GM13977 (cell line): ENCODE measurements at places on chromosomes 12 and 14.

DNA sequence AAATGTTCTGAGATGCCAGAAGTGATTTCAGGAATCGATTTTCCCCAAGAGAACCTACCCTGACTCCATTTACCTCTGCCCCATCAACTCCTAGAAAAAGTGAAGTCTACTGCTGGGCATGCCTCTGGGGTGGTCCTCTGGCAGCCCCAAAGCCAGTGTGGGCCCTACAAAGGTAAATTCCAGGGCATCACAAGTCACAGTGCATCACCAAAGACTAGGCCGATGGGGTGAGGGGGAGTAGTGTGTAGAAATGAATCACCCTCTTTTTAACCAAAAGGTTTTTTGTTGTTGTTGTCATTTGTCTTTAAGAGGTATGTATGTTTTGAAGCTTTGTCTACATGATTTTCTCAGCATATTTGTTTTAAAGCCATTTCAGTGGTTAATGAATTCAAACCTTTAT is 46.4 kb upstream of the RTRAF start:
- no peak for DNase-seq

DNA sequence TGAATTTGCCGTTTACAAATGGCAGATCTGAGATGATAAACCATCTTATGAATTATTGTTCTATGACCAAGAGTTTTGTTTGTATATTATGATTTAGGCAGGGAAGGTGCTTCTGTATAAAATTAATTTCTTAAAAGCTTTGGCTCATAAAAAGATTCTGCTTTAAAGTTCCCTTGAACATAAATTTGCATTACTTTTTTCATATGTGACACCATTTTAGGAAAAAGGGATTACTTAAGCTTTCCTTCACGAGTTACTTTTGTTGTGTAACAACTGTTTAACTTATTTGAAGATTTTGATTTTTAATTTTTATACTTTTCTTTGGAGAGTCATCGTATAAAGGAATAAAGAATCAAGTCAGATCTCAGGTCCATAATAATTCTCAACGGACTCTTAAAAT is 3.3 kb downstream of the ETNK1 start:
- no peak for DNase-seq

DNA sequence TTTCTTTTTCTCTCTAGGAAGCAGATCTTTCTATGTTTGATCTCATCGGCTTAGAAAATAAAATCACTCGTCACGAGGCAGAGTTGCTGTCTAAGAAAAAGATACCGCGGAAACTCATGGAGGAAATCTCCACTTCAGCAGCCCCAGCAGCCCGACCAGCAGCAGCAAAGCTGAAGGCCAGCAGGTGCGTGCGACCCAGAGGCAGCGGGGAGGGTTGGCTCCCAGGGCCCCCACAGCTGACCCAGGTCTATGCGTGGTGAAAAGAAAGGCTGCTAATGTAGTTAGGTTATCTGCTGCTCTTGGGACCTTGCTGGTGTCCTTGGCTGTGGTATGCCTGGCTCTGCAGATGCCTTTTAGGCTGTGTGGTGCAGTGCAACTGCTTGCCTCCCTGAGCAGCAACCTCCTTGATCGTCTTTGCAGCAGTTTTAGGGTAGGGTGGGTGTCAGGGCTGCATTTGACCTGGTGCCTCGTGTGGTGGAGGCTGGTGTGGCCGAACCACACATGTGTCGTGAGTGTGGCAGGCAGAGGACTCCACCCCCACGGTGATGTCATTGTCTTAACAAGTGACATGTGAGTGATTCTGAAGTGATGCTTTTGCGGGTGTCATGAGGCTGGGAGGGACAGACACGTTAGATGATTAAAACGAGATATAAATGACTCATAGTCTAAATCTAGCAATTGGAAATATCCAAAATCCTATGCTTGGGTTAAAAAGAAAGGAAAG is 68.6 kb downstream of the EP400 start:
- no peak for DNase-seq

DNA sequence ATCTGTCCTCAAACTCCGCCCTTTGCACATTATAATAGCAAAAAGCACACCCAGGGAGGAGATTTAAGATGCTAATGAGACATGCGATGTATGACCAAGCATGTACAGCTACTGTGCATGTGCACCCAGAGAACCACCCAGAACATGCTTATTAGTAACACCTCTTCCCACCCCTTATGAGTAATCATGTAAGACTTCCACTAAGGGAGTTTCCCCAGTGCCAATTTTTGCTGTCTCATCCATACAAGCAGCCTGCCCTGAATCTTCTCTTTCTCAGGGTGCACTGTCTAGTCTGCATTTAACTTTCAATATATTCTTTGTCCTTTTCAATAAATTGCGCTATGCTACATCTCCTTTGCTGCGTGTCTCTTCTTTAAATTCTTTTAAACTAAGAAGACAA is 830.0 kb upstream of the NOVA1 start:
- no peak for DNase-seq

DNA sequence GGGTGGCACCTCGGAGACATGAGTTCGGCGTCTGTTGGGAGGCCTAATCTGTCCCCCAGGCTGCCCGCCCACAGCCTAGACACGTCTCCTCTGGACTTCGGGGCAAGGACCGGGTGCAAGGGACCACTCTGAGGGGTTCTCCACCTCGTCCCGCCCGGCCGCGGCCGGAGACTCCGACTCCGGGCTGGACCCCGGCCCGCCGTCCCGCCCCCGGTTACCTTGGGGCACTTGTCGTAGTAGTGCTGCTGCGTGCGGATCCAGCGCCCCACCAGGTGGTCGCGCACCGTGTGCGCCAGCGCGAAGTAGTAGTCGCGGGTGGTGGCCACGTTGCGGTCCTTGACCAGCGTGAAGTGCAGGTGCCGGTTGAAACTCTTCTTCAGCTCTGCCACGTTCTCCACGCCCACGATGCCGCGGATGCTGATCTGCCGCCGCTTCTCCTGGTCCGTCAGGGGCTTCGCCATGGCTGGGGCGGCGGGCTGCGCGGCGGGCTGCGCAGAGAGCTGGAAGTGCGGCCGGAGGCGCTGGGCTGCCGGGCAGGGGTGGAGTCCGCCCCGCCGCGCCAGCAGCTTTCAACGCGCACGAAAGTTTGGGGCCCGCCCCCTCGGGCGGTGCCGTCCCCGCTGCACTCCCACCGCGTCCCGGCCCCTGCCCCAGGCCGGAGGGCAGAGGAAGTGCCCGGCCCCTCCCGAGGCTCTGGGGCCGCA is at the start of gene PYGL:
Gene PYGL, minus strand, starts transcription at position 541 of the 704 bp plus-strand sequence. Its CDS starts 80 bp downstream, at position 461.
- peak; percentile 70 for DNase-seq

GRCh38 chr12:91138337-91138920 is 27.1 kb upstream of the LUM start:
- DNase-seq: no peak

- no peak for DNase-seq
Observed at GRCh38 chr14:99756796-99757195, 36.4 kb upstream of the EML1 start.

DNA sequence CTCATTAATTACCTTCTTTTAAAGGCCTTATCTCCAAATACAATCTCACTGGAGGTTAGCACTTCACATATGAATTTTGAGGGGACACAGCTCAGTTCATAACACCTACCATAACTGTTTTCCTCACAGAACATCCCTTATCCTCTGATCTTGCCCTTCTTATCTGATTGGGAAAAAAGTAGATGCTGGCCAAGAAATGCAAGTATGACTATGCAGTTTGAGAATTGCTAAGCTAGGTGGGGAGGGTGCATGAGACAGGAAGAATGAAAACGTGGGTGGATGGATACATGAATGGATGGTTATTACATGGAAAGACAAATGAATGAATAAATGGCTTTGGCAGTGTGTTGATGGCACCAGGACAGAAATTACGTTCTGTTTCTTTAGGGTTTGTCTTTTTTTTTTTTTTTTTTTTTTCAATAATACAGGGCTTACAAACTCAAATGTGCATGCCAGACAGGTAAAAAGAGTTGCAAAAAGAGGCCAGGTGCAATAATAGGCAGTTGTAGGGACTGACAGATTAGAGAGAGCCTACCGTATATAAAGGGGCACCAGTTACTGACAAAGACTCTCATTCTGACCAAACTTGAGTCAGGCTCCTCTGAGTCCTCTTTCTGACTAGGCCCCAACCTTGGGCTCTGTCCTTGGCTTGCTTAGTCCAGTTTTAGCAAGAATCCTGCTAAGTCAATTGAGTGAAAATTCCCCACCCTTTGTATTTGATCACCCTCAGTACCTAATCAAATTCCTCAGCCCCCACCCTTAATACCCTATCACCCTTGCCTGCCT is 304.9 kb downstream of the ZFP36L1 start:
- no peak for DNase-seq

DNA sequence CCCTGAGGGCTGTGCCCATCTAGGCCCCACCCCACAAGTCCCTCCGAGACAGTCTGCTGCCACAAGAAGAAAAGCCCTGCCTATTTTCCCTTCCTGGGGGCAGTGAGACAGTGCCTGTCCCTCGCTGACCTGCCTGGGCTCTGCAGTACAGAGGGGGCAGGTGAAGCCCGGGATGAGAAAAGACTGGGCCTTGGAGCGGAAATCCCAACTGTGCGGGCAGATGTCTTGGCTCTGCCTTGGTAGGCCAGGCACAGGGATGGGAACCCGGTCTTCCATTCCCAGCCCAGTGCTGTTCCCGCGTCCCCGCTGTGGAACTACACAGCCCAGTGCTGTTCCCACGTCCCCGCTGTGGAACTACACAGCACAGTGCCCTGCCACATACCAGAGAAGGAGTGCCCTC is 12.8 kb upstream of the NXPH4 start:
- DNase-seq: no peak

DNA sequence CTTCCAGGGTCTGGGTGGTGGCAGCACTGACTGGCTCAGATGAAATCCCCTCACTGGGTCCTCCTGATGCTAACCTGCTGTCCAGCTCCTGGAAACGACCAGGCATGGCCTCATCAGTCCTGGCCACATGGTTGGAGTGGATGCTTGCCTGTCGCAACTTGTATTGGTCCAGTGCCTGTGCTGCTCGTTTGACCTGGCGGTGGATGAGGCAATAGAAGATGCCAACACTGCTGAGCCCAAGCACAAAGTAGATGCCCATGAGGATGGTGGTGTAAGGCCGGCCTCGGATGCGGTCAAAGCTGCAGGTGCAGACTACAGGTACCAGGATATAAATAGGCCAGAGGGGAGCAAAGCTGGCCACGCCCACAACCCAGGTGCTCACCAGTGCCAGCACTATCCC is 1.2 kb downstream of the GPR84 start:
- DNase-seq: no peak

- no peak for DNase-seq
Observed at GRCh38 chr12:69102856-69103255, 136.5 kb upstream of the CPSF6 start.

DNA sequence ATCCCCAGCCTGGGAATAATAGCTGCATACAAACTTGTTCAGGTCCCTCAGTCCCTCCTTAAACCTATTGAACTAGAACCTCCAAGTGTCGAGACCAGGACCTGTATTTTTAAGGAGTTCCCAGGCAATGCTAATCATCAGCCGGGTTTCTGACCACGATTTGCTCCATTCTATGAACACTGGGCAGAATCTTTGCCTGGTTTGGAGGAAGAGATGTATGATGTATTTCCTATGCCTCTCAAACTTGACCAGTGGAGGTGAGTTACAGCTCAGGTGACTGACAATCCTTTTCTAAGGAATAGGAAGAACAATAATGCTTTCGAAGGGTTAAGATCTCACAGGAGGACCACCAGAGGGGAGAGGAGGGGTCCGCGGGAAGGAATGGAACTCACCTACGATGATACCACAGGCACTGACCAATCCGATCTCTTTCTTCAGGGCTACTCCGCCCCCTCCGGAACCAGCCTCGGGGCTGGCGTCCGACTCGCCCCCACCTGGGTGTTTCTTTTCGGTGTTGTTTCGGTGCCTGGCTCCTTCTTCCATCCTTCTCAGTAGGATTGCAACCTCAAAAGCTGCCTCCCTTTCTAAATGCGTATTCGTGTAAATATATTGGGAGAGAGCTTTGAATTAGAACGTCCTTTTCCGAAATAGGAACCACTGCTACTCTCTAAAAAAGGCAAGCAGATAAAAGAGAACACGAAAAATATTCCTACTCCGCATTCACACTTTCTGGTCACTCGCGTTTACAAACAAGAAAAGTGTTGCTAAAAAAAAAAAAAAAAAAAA is 895 bp downstream of the SLC7A8 start:
- DNase-seq: no peak

DNA sequence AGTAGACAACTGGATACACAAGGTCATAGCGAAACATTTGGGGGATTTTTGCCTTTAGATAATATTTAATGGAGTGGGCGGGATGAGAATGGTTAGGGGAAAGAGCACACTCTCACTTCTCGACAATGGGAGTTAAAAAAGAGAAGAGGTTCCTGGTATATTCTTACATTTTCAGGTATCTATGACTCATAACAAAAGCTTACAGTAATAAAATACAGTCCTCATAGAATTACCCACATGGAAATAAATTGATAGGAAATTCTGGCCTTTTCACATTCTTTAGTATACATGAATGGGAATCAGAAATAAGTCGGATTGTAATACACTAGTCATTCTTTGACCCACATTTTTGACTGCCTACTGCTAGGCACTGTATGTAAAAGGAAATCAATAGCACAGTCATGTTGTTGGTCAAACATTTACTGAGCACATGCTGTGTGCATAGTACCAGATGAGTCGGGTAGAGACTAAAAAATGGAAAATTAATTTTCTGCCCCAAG is 8.2 kb upstream of the CRADD start:
- DNase-seq: peak; percentile 34

GRCh38 chr12:109995361-109995685 is 845 bp downstream of the GIT2 start:
- DNase-seq: no peak

DNA sequence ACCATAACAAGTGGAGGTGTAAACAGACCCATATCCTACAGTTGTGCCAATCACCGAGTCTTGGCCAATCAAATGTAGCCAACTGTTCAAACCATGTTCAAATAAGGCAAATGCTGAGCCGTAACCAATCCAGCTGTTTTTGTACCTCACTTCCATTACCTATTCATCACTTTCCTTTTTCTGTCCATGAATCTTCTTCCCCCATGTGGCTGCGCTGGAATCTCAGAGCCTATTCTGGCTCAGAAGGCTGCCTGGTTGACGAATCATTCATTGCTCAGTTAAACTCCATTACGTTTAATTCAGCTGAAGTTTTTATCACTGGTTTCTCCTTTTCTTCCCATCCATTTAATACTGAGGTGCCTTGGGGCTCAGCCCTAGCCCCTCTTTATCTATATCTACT is 71.1 kb downstream of the TBC1D30 start:
- DNase-seq: no peak

GRCh38 chr14:21313512-21313911 is 33.6 kb downstream of the RPGRIP1 start:
- DNase-seq: no peak

DNA sequence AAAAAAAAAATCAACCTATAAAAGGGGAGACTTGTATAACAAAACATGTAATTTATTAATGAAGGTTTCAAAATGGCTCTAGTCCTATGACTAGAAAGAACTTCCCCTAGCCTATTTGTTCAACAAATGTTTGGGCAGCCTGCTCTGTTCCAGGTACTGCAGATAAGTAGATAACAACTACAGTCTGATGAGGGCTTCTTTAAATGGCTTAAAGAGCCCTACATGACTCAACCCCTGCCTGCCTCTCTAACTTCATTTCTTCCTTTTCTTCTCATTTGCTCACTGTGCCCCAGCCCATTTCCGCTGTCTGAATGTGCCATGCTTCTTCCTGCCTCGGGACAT is 21.5 kb downstream of the ALDH6A1 start:
- no peak for DNase-seq
